ENCODE measurements at places on chromosomes 1 and 21.

DNA sequence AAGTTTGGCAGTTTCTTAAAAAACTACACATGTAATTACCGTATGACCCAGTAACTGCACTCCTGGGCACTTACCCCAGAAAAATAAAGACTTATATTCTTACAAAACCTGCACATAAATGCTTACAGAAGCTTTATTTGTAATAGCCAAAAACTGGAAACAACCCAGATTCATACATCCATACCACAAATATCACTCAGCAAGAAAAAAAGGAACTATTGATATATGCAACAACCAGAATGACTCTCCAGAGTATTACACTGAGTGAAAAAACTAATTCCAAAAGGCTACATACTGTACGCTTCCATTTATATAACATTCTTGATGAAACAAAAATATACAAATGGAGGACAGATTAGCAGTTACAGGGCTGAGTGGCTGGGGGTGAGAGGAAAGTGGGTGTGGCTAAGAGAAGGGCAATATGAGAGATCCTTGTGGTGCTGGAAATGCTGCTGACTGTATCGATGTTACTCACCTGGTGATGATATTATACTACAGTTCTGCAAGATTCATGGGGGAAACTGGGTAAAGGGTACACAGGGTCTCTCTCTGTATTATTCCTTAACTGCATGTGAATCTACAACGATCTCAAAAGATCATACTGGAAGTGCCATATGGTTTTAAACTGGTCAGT lies 96.0 kb upstream of the GNG4 start:
- no peak for DNase-seq

DNA sequence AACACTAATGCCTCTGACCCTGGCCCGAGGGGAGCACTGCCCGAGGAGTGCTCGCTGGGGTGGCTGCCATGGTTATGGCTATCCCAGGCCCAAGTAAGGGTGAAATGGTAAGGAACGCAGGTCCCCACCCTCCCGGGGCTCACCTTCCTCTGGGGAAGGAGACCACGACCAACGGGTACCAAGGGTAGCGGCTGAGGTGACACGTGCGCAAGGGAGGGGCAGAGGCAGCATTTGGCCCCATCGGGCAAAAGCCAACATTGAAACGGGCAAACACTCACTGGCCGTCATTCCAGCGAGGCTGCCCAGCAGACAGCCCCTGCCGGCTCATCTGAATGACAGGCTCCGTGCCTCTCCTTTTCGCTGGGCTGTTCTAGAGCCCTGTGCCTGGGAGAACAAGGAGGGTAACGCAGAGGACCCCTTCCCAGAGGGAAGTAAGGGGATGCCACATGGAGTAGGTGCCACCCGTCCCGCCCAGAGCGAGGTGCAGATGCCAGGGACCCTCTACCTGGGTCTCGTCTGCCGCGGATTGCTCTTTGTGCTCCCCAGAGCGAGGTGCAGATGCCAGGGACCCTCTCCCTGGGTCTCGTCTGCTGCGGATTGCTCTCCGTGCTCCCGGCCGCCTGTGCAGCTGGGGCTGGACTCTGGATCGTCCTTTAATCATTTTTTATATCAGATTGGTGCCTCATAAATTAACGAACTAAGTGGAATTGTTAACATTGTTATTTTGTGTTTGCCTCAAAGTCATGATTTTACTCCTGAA lies 16.2 kb downstream of the ACTRT2 start:
- DNase-seq = no peak

DNA sequence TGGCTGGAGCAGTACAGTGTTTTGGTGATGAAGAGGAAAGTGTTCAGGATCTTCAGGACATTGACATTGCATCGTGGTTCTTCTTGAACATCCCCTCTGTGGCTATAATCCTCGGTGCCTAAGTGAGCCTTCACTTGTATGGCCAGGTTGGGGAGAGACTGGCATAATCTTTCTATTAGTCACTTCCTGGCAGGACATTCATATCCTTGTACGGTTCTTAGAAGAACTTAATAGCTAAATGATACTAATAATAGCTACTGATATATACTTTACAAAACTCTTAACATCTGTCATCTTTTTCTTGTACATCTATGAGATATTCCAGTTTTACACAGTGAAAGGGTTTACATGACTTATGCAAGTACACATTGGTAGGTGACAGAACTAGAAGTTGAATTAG lies 35.8 kb downstream of the CELF3 start:
- DNase-seq = no peak

DNA sequence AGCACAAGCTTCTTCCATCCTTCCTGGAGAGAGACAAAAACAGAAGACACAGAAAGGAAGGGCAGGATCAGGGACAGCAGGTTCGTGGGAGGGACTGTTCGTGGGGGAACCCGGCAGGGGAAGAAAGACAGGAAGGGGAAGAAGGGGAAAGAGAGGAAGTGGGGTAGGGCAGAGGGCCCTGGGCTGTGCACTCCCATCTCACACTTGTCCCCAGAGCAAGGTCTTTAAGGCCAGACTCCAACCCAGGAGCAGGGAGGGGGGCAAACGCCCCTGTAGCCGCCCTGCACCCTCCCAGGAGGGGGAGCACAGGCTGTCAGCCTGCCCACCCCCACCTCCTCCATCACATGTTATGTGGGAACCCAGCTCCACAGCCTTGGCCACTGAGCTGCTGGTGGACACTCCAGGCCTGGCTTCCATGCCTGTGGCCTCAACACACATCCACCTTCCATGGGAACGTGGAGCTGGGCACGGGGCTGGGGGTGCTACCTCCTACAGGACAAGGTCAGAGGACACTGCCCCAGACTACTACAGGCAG lies 9.3 kb downstream of the SLC19A1 start:
- DNase-seq = peak; percentile 16

- DNase-seq = no peak
Observed at GRCh38 chr1:28129150-28129549, 40.7 kb upstream of the EYA3 start.

- no peak for DNase-seq
Observed at GRCh38 chr1:6427441-6428390, 3.1 kb downstream of the ESPN start.

- DNase-seq = no peak
Observed at GRCh38 chr1:212669102-212669501, 30.5 kb downstream of the BATF3 start.

DNA sequence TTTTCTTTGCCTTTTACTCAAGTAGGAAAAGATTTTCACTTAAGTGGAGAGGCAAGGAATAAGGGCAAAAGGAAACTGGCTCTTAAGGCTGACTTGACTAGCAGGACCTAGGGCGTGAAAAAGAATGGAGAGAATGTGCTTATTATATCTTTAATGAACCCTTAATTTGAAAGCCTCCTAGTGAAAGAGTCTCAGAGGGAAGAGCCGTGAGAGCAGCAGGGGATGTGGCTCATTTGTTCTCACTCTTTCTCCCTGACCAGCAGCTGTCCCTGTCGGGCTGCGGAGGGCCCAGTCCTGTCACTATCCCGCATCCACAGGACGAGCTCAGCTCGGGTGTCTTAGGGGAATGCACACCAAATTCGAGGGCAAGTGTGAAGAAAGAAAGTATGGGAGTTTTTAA lies 180.1 kb downstream of the EDEM3 start:
- no peak for DNase-seq

GRCh38 chr1:37159102-37159501 lies 124.8 kb upstream of the GRIK3 start:
- no peak for DNase-seq

DNA sequence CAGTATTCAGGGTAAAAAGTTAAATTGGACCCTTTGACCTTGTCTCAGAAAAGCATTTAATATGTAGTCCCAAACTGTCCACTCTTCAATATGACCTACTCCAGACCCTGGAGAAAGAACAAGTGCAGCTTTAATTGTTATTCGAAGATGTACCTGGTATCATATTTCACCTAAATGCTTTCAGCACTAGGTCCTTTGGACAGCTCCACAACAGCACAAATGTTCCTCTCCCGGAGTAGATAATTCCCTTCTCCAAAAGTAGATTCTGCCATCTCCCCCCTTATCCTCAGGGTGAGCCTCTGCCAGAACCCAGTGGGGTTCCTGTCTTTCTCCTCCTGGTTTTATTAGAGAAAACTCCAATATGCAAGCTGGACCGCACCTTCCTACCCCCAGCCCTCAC lies 104.5 kb upstream of the AJAP1 start:
- no peak for DNase-seq

- DNase-seq = no peak
Observed at GRCh38 chr1:241265428-241265827, 91.6 kb downstream of the RGS7 start.

DNA sequence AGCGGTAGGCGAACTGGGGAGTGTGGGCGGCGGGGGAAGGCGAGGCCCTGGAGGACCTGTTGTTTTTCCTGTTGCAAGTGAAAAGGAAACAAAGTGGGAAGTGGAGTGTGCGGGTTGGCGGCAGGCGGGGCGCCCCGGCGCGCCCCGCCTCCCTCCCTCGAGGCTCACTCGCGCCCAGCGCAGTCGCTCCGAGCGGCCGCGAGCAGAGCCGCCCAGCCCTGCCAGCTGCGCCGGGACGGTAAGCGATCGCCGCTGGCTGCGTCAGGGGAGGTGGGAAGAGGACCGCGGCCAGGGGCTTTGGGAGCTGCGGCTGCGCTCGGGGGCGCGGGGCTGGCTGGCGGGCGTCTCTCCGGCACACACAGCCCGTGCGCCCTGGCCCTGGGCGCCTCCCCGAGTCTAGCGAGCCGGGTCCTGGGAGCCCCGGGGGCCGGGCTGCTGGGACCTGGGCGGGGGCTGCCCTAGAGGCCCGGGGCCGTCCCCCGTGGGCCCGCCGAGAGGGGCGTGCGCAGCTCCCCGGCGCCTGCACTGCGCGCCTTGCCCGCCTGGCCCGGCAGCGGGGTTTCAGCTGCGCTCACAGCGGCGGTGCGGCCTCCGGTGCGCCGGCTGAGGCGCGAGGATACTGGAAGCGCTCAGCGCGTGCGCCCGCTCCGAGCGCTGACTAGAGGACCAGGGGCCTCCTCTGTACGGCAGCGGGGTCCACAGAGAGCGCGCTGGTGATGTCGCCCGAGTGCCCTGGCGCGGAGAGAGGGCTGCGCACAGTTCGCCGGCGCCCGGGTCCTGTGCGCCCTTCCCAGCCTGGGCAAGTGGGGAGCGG lies at the start of gene PIK3CD:
PIK3CD (plus strand) TSS at position 167 of the 814 bp plus-strand sequence. CDS start 58,725 bp downstream, outside the sequence.
- no peak for DNase-seq

DNA sequence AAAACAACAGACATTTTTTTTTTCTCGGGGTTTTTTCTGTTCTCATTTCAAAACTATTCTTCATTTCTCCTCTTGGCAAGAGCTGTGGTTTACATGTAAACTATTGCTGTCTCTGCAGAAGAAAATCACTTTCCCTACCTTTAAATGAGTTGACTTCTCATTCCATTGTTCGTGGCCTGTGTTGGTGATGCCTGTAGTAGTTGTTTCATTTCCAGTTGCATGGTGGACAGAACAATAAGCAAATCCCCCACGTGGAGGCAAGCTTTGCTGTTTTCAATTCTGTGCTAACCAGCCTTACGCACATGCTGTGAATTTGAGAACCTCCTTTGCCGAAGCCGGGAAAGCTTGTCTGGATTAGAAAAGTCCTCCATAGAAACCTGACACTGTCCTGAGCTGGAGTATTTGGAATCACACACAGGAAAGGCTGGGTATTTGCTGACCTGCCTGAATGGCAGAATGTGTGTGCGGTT lies 26.2 kb upstream of the MAP3K7CL start:
- DNase-seq = no peak

GRCh38 chr1:10604966-10605365 lies 130.2 kb downstream of the PEX14 start:
- no peak for DNase-seq

DNA sequence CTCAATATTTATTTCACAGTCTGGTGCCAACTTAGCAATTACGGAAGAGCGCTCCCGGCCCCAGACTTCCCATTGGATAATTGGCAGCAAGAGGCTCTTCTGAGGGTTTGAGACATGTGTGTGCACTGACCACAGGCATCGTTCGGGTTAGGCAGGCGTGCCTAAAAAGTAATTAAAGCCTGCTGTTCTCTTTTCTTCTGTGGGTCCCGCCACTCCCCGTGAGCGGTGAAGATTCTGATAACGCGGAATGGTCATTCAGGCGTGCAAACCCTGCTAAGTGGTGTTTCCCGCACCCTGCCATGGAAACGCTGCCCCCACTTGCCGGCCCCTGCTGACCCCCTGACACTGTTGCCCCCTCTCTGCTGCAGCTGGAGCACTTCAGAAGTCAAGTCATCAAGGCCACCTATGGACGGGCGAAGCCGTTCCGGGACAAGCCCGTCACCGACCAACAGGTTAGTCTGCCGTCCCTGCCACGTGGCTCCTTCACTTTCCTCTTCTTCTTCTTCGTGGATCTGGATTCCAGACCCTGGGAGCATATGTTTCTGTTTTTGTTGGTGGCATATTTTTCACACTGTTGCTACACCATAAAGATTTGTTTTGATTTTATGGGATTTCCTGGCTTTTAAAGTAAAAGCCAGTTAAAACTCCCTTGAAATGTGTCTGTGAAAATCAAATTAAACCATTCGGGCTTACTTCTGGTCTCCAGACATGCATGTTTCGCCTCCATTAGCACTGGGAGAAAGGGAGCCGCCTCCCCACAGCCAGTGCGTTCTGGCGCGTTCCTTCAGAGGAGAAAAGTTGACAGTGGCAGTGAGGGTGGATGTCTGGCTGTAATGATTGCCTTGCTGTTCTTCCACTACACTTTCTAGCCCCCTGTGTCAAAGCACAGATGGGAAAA lies 79.9 kb downstream of the FHAD1 start:
- DNase-seq = no peak

GRCh38 chr1:28885472-28885877 lies 28.9 kb upstream of the EPB41 start:
- DNase-seq = no peak

DNA sequence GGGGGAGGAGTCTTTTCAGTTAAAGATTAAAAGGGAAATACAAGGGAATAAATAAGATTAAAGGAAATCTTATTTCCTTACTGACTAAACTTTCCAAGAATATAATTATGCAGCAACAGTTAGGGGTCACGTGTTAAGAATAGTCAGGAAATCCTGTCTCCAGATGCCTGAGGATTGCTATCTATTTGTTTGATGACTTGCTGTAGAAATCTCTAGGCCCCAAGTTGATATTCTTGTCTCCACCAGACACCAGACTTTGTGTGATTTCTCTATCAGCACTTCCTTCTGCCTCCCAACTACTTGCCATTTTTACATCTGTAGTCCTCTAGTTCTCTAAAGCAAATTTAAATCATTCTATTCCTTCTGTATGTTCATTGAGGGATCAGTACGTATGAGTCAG lies 77.5 kb downstream of the RPAP2 start:
- DNase-seq = no peak

GRCh38 chr1:112878321-112878720 lies 77.7 kb downstream of the SLC16A1 start:
- DNase-seq = no peak

- DNase-seq = no peak
Observed at GRCh38 chr1:196148367-196148970, 459.8 kb downstream of the KCNT2 start.

GRCh38 chr1:90959352-90960206 lies 62.3 kb downstream of the ZNF644 start:
- DNase-seq = no peak

- peak; percentile 38 for DNase-seq
Observed at GRCh38 chr1:19651141-19651737, 7.1 kb downstream of the NBL1 start.

Measured in CD4-positive, alpha-beta T cell treated with Interferon gamma for 1 hour (primary cell).